ENCODE measurements at places on chromosomes 4 and X. TPM values are rescaled to one million over a fixed set of nuclear protein-coding genes. Genes with fewer than 3 reads are reported as not detected.

MAGEA11 gene
- total RNA-seq = not detected

TCEAL9 gene
- total RNA-seq = 55.4 TPM

ALAS2 gene
- not detected for total RNA-seq

SMARCA1 gene
- total RNA-seq = 116 TPM

GLOD5 gene
- not detected for total RNA-seq

PLP1 gene
- total RNA-seq = 0.11 TPM

GNRHR gene
- not detected for total RNA-seq

USP27X gene
- total RNA-seq = 17.2 TPM

PPP2R3B gene
- 65.2 TPM for total RNA-seq

BGN gene
- total RNA-seq = 121 TPM

DNA sequence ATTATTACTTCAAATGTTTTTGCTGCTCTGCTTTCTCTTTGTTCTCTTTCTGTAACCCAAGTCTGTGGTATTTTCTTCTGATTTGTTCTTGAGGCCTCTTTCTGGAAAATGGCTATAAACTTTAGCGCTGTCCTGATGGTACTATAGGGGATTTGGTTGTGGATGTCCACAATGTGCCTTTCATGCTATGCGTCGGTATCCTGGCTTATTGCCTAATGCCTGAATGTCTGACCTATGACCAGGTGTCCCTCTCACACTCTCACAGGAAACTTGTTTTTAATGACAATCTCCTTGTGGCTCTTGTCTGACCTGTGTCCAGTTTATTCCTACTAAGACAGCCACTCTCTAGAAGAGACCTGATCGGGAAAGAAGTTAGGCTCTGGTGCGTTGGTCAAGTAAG lies 222.4 kb upstream of the NR3C2 start:
- no peak for DNase-seq

- DNase-seq = no peak
Measured at GRCh38 chr4:147019091-147019490, 73.4 kb upstream of the TTC29 start.

DNA sequence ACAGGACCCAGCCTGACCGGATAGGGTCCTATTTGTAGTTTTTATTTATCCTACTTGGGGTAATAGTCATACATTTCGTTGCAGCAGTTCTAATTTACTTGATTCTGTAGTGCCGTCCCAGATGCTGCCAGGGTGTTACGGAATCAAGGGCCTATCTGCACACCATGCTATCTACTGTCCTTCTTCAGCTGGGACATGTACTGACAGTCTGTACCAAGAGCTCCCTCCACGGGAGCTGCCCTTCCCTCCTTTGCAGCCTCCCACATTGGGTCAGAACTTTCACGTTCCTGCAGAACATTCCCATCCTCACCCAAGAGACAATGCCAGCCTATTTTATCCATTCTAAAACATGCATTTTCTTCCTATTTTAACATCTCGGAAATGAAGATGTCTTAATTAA lies 6.7 kb downstream of the SUV39H1 start:
- no peak for DNase-seq

DNA sequence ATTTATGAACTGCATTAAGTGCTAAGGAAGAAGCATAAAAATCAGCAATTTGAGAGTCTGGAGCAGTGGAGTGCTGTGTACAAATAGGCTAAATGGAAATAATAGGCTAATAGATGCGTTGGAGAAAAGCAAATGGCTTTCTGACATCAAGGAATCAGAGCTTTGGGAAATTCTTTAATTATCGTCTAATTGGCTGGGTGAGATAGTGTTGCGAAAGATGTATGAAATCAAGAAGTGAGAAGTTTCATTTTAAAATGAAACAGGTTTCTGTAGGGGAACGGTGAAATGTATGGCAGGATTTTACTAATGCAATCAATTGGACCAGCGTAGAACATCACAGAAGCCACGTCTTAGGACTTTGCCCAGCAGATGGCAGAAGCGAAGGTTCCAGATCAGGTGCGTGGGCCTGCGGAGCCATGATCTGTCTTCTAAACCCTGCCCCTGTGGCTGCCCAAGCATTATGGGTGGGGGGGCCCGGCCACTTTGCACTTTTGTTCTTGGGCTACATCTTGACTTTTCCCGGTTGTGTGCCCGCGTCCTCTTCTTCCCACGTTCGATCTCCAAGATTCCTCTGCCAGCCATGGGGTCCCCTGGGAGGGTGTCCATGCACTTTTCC lies 118.5 kb upstream of the SHISA3 start:
- no peak for DNase-seq

DNA sequence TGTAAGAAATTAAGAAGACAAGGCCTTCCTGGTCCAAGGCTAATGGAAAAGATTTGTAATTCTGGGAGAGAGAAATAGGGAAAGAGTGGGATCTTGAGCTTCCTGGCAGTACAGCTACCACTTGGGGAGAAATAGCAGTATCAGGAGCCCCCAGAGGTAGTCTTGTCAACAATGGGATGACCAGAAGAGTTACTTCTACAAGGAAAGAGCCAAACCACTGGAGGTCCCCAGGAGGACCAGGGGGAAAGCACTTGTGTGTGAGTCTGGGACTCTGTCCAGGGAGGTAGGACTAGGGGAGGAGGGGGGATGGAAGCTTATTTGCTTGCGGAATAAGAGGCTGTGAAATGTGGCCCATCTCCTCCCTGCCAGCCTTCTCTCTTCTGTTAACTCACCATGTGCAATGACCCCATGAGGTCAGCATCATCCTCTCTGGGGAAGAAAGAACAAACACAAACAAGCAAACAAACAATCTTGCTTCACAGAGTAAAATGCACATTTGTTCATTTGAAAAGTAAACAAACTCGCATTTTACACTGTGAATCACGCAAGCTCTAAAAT lies 160.1 kb downstream of the STK32B start:
- DNase-seq = no peak

DNA sequence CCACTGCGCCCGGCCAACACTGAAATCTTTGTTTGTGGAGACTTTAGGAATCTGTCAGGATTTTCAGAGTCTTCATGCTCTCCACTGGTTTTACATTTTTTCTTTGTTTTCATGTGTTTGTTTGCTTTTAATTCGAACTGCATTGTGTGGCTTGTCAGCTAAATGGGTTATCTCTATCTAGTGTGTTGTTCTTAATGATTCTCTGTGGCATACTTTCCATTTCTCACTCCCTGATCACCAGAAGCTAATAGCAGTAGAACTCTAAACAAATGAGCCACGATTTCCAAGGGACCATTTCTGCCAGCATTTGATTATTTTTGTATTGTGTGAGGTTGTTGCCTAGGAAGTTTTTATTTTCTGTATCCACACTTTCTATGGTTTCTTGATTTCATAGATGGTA lies 352.4 kb downstream of the CAMK2D start:
- DNase-seq = no peak

DNA sequence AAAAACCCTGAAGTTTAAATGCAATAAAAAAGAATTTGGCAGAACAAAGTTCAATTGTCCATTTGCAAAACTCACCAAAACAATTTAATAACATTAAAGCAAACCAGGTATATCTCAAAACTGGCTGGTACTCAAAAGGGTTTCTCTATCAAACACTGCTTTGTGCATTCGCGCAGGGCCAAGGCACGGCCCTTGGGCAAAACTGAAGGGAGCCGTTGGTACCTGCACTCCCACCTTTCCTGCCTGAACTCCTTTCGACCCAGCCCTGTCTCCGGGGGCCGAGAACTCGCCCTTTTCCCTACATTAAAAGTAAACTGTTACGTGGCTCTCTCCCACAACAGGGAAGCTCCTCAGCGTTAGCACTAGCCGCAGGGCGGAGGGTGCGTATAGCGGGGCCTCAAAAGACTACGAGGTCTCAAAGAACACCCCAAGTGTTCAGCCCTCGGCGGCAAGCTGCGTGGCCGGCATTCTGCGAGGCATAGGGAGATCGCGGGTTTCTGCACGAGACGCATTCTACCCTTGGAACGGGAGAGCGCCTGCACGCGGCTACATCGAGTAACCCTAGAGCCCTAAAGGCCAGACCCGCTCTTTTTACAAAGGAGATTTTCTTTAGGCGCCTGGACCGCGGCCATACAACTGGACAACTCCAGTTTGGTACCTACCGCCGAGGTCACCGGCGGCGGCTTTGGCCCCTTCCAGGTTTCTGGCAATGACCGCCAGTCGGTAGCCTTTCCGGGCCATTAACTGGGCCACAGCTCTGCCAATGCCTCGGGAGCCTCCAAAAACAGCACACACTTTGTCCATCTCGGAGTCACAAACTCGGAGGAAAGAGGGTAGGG lies 550 bp downstream of the CBR4 start:
- peak; percentile 66 for DNase-seq

DNA sequence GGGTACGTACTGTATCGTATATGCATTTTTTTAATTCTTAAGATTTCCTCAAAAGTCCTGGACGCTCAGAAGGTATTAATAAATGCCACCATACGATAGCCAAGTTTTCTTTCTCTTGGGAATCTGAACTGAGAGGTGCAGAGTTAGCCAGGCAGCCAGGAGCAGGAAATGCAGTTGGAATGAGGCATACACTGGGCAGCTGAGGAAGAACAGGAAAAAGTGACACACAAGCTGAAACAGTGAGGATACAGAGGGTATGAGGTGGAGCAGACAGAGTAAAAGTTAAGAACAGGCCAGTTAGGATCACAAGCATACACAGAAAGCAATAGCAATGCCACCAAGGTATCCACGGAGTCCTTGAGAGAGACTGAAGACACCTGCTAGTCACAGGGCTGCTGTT lies 13.4 kb downstream of the UFSP2 start:
- DNase-seq = no peak

GRCh38 chr4:105440890-105441289 lies 33.0 kb downstream of the PPA2 start:
- no peak for DNase-seq

DNA sequence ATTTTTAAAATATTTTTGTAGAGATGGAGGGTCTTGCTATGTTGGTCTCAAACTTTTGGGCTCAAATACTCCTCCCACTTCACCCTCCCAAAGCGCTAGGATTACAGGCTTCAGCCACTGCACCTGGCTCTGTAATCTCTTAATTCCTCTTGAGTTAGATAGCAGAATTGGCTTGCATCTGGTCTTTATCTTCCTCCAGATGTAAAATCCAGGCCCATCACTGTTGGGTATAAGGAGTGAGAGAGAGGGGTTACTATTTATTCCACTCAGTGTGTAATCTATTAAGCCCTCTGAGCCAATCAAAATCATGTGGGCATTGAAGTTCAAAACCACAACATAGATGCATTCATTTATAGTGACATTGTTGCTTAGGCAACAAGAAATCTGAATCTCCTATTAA lies 33.9 kb downstream of the ANK2 start:
- no peak for DNase-seq

GRCh38 chr4:17134100-17134499 lies 235.7 kb upstream of the LDB2 start:
- DNase-seq = no peak

DNA sequence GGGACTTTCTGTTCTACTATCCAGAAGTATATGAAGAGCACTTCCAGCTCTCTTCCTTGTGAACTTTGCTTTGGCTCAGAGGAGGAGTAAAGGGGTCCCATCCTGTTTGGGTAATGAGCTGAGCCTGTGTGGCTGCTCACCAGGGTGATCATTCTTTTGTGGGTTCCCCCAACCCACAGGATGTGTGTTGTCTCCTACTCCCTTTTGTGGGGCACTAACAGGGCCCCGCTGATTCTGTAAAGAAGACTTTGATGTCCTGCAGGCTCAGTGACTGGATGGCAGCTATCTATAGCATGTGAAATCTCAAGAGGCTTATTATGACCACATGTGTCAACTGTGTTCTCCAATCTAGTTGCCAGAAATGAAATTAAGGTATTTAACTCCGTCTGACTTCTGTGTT lies 40.8 kb downstream of the ZNF518B start:
- no peak for DNase-seq

- no peak for DNase-seq
Measured at GRCh38 chr4:155854582-155855226, 11.4 kb downstream of the ASIC5 start.

DNA sequence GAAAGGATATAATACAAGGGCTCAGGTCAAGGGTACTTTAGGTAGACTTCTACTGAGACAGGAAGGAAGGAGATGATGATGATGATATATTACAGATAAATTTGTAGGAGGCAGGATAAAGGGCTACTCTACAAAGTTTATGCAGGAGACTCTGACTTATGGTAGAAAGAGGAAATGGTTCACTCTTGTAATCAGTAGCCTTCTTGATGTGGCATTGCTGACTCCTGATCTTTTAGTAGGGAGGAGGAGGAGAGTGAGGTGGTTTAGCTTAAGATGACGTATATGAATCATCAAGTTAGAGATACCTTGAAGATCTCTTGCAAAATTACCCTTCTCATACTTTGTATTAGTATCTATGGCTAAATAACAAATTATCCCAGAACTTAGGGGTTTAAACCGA lies 4.7 kb downstream of the BLTP1 start:
- DNase-seq = no peak

DNA sequence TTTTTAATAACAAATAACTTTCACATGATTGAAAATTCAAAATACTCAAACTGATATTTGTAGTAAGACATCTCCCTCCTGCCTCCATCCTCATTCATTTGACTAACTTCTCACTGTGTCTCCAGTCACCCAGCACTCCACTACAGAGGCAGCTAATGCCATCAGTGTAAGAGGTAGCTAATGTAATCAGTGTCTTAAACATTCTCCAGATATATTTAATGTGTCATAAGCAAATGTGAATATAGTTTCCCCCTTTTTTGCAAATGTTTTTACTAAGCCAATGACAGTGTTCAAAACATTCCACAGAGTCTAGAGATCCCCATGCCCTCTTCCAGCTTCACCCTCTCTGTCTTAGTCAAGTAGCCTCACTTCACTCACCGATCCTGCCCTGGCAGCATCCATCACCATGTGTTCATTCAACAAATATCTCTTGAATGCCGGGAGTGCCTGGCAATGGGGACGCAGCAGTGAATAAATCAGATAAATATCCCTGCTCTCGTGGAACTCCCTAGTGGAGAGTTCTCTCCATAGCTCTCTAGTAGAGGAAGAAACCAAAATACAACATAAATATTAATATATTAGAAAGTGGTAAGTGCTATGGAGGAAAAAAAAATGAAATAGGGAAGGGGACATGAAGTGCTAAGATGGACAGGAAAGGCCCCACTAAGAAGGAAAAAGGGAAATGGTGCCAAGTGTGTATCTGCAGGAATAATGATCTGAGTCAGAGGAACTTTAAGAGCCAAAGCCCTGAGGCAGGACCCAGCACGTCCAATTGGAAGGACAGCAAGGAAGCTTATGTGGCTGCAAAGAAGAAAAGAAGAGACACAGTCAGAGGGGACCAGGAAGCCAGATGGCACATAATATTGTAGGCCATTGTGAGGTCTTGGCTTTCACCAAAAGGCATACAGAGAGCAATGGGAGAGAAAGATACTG lies 18.7 kb downstream of the SCFD2 start:
- no peak for DNase-seq

DNA sequence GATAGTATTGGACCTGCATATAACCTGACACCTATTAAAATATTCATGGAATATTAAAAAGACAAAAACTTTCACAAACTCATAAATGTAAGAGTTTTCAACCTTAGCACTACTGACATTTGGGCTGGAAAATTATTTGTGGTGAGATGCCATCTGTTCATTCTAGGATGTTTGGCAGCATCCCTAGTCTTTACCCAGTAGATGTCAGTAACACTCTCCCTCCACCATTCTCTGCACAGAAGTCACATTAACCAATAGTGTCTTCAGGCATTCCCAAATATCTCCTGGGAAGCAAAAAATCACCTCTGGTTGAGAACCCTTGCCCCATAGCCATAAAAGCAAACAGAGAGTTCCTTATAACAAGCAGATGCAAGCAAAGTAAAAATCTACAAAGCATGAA lies 41.4 kb upstream of the NDST4 start:
- no peak for DNase-seq

All from mesothelial cell of epicardium (in vitro differentiated cells).